ENCODE measurements at places on chromosomes 7 and 10. TPM values are rescaled to one million over a fixed set of nuclear protein-coding genes. Genes with fewer than 3 reads are reported as not detected.

Gene GPR26
- not detected for total RNA-seq

DNA sequence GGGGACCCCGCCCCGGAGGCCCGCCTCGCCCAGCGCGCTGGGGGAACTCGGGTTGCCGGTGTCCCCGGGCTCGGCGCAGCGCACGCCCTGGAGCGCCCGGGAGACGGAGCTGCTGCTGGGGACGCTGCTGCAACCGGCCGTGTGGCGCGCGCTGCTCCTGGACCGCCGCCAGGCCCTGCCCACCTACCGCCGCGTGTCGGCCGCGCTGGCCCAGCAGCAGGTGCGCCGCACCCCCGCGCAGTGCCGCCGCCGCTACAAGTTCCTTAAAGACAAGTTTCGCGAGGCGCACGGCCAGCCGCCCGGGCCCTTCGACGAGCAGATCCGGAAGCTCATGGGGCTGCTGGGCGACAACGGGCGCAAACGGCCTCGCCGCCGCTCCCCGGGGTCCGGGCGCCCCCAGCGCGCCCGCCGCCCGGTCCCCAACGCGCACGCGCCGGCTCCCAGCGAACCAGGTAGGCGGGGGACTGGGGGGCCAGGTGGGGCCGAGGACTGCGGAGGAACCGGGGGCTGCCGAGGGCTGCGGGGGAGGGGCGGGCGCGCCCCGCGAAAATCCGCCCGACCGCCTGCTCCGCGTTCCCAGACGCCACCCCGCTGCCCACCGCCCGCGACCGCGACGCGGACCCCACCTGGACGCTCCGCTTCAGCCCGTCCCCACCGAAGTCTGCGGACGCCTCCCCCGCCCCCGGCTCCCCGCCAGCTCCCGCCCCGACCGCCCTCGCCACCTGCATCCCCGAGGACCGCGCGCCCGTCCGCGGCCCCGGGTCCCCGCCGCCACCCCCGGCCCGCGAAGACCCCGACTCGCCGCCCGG lies 574 bp downstream of the UTF1 start:
- no peak overlapping the region for H3K27ac ChIP-seq
- no peak for DNase-seq
- no peaks in the 10 kb centered on the region for H3K36me3 ChIP-seq
- peaks cover 62% of the 10 kb centered on the region for H3K27me3 ChIP-seq
- H3K4me3 ChIP-seq = peak overlapping the region; percentile 77
- peaks cover 19% of the 10 kb centered on the region for H3K4me1 ChIP-seq

Gene KLF14
- not detected for total RNA-seq

Gene GNGT1
- total RNA-seq = not detected

DNA sequence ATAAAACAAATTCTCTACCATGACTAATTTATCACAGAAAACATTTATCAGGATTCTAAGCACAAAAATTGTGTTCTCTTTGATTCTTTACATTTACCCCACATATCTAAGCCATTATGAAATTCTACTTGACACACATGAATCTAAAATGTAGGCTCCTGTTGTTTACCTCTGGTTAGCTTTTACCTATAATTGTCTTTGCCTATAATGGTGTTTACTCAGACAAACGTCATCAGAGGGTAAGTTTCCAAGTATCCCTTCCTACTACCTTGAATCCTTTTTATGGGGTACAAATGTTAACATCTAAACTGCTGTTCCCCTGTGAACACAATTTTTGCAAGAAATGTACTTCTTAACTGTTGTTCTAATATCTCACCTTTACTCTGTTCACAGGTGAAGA lies 63.5 kb downstream of the MINDY3 start:
- H3K27ac ChIP-seq = no peak overlapping the region
- peaks cover 10% of the 10 kb centered on the region for H3K36me3 ChIP-seq
- peaks cover 10% of the 10 kb centered on the region for H3K4me1 ChIP-seq
- no peak for DNase-seq
- no peaks in the 10 kb centered on the region for H3K27me3 ChIP-seq
- no peak overlapping the region for H3K4me3 ChIP-seq

GRCh38 chr10:59678884-59679301 lies 30.8 kb downstream of the SLC16A9 start:
- H3K36me3 ChIP-seq = no peaks in the 10 kb centered on the region
- peaks cover 1% of the 10 kb centered on the region for H3K27me3 ChIP-seq
- no peak overlapping the region for H3K4me3 ChIP-seq

DNA sequence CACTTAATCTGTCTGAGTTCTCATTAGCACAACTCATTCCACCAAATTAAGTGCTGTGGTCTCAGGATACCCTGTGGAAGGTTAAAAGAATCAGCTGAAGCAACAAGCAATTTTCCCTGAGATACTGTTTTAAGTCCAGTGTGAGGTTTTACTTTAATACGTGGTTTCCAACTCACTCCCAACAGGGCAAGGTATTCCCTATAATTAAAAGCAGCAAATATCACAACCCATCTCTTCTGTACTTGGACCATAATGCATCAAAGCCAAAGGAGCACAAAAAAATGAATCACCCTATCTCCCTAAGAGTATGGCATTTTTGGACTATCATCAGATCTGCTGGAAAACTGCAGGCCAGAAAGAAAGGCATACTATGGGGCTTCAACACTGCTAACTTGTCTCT lies 4.9 kb downstream of the CADPS2 start:
- H3K27me3 ChIP-seq = peaks cover 28% of the 10 kb centered on the region
- H3K4me3 ChIP-seq = no peak overlapping the region

- no peaks in the 10 kb centered on the region for H3K4me1 ChIP-seq
- H3K27me3 ChIP-seq = peaks cover 8% of the 10 kb centered on the region
- no peak overlapping the region for H3K4me3 ChIP-seq
- H3K27ac ChIP-seq = no peak overlapping the region
Measured at GRCh38 chr10:9898633-9899395, 1118.9 kb upstream of the CELF2 start.

DNA sequence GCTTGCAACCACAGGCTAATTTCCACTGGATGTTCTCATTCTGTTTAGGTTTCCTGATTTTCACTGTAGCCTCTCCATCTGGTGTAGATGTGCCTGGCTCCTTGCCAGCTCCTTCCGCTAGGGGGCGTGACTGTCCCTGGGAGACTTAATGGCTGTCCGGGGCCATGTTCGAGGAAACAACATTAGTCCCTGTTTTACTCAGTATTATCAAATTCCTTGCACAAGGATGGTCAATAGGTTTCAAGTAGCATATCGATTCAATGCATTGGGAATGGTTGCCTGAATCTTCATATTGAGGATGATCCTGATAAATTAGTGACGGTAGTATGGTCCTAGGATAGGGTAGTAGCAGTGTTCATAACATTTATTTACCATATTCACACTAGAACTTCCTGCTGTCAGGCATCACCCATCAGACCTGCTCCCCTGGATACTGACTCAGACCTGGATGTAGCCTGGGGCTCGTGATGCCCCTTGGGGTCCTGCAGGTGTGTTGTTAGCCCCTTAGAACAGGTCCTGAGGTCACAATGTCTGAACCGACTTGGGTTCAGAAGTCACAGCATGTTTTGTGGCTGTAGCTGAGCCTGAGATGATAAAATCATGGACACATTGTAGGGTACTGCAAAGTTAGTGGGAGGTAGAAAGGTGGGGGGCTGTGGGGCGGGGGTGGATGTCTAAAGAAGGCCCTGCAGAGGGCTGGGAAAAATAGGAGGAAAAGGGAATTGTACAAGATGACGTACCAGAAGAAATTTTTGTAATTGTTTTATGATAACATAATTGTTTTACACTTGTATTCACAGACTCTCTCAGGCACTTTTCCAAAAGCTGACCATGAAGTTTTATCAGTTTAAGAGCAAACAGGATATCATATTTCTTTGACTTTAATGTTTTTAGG lies 8.9 kb upstream of the EXOC6 start:
- no peak overlapping the region for H3K27ac ChIP-seq
- DNase-seq = peak; percentile 38
- H3K27me3 ChIP-seq = no peaks in the 10 kb centered on the region

- no peak overlapping the region for H3K27ac ChIP-seq
- no peak for DNase-seq
- H3K36me3 ChIP-seq = peaks cover 2% of the 10 kb centered on the region
- H3K4me1 ChIP-seq = no peaks in the 10 kb centered on the region
- no peak overlapping the region for H3K4me3 ChIP-seq
- peaks cover 10% of the 10 kb centered on the region for H3K27me3 ChIP-seq
Measured at GRCh38 chr7:157791261-157791660, 454.5 kb downstream of the DNAJB6 start.

GRCh38 chr10:58609532-58610150 lies 97.0 kb downstream of the BICC1 start:
- no peak overlapping the region for H3K27ac ChIP-seq
- no peaks in the 10 kb centered on the region for H3K36me3 ChIP-seq
- no peak overlapping the region for H3K4me3 ChIP-seq
- H3K4me1 ChIP-seq = no peaks in the 10 kb centered on the region
- DNase-seq = no peak

- H3K27ac ChIP-seq = no peak overlapping the region
- no peak overlapping the region for H3K4me3 ChIP-seq
- H3K4me1 ChIP-seq = no peaks in the 10 kb centered on the region
- DNase-seq = no peak
- H3K27me3 ChIP-seq = no peaks in the 10 kb centered on the region
Measured at GRCh38 chr7:106552645-106553445, 108.1 kb downstream of the CCDC71L start.

Gene ACTA2
- total RNA-seq = 4.6 TPM

Gene PRLHR
- total RNA-seq = not detected

All from T-helper 17 cell (primary cell).